ENCODE measurements at places on chromosomes 7 and 10. TPM values are rescaled to one million over a fixed set of nuclear protein-coding genes. Genes with fewer than 3 reads are reported as not detected.

DNA sequence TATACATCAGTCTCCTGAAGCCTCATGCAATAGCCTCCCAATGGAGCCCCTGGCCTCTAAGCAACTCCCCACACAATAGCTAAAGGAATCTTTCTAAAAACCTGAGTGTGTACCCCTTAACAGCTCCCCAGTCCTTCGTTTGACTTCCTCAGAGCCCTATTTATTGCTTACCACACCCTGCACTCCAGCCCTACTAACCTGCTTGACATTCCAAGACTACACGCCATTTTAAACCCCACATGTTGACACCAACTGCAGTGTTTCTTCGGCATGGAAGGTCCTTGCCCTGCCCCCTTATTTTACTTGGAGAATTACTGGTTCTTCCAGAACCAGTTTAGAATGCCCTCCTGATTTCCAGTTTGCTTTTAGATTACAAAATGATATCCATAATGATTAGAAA lies 10.8 kb downstream of the SRPK2 start:
- DNase-seq = no peak

- DNase-seq = peak; percentile 55
Measured at GRCh38 chr7:105014693-105015389, 836 bp downstream of the KMT2E start.

GRCh38 chr7:116726713-116727431 lies 54.9 kb downstream of the MET start:
- DNase-seq = no peak

GRCh38 chr10:30988831-30989435 lies 42.7 kb downstream of the ZNF438 start:
- no peak for DNase-seq

GRCh38 chr10:60944058-60944909 lies at the start of gene RHOBTB1:
Gene RHOBTB1, minus strand, starts transcription at chr10:60944185. Its CDS starts 32,643 bp downstream, at chr10:60911542.
- DNase-seq = peak; percentile 77

DNA sequence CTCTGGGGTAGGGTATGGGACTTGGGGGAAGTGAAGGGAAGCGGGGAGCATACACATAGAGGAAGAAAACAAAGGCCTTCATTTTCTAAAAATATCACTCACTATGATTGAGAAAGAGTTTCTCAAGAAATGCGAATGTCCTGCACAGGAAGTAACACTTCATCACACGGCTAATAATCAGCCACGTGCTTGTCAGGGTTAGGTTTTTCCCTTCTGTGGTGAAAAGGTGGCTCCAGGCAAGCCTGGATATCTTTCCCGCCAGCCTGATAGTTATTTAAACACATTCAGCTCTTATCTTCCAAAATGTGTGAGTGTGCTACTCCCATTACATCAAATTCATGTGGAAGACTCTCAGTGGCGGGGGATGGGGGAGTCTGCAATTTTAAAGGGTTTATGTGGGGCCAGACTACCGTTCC lies 166.4 kb upstream of the ADO start:
- DNase-seq = no peak

DNA sequence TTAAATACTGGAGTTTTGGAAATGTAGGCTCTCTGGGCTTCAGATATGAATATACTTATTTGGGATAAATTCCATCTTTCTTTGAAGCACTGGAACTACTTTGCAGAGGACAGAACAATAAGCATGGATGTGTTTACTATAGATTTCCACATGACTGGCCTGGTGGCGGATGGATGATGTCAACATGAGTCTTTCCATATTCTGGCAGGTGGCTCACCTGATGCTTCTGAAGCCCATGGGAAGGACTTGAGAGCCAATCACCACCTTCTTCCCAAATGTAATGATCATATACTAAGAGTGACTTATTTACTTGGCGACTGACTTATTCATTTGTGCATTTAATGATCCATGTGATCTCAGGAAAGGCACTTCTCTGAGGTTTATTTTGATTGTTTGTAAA lies 110.5 kb downstream of the FANK1 start:
- DNase-seq = no peak

- no peak for DNase-seq
Measured at GRCh38 chr10:420154-421121, 269.0 kb downstream of the DIP2C start.

DNA sequence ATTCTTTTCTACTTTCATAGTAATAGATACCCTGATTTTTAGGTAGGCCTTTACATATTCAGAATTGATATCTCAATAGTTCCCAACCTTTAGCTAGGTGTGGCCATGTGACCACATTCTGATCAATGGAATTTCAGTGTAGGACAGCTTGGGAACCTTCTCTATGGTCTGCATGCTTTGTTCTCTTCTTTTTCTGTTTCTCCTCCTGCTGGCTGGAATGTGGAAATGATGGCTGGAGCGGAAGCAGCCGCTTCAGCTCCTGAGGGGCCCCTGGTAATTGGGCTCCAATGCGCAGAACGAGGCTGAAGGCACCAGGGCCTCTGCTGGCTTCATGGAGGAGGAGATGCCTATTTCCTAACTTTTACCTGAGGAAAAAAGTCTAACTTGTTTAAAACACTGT lies 152.6 kb downstream of the ZMYND11 start:
- DNase-seq = no peak

- DNase-seq = no peak
Measured at GRCh38 chr7:93188870-93189634, 37.2 kb downstream of the HEPACAM2 start.

DNA sequence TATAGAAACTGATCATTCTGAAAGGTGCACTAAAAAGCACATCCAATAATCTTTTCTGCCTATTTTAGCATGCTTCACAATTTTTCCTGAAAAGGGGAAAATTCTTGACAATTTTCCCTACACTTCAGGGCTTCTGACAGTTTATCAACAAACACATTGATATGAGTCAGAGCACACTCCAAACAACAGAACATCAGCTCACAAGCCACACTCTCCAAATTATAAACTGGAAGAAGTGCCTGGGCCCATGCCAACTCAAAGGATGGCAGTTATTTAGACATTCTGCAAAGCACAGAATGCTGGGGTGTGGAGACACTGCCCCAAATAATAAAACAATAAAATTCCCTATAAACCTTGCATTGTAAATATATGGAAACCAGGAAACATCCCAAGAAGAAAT lies 90.8 kb downstream of the ELAPOR2 start:
- no peak for DNase-seq

GRCh38 chr10:58998924-58999713 lies 177.3 kb upstream of the PHYHIPL start:
- DNase-seq = no peak

- no peak for DNase-seq
Measured at GRCh38 chr7:104603957-104604356, 275.6 kb downstream of the LHFPL3 start.

GRCh38 chr10:119967066-119967465 lies 74.5 kb downstream of the SEC23IP start:
- DNase-seq = no peak

- no peak for DNase-seq
Measured at GRCh38 chr7:1678081-1678543, 8.0 kb downstream of the ELFN1 start.

- DNase-seq = no peak
Measured at GRCh38 chr10:80454513-80455460, 677 bp downstream of the TSPAN14 start.

DNA sequence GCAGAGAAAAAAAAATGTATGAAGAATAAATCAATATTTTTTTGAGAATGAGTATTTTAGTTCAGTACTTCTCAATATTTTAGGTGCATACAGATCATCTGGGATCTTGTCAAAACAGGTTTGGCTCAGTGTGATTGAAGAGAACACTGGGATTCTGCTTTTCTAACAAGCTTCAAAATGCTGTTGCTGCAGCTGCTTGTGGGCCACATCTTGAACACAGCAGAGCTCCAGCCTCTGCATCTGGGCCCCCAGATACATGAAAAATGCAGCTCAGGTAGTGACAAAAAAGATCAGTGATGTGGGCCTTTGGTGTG lies 1177.1 kb upstream of the C7orf33 start:
- DNase-seq = no peak

GRCh38 chr7:126569402-126569801 lies 683.3 kb downstream of the GRM8 start:
- no peak for DNase-seq

DNA sequence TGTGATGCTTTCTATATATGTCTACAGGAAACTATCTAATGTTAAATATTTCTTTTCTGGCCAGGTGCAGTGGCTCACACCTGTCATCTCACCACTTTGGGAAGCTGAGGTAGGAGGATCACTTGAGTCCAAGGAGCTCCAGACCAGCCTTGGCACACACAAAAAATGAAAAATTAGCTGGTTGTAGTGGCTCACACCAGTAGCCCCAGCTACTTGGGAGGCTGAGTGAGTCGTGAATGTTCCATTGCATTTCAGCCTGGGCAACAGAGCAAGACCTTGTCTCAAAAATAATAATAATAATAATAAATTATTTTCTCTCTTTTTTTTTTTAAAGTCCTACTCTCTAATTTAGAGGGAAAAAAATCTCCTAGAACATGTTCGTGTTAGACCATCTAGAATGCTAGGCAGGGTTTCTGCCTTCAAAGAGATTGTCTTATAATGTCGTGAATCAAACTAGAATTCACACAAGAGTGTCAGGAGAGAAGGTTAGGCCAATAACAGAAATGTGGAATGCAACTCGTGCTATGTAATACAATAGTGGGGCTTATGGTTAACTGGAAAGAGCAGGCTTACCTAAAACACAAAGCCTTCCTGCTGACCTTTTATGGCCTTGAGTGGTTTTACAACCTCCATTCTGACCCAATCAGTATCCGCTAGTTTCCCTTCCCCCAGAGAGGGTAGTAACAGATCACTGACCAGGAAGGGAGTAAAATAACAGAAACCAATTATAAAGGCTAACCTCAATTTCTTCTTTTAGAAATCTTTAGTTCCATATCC lies 46.3 kb downstream of the MYOF start:
- no peak for DNase-seq

GRCh38 chr7:1942243-1942940 lies 272.3 kb downstream of the ELFN1 start:
- no peak for DNase-seq

- no peak for DNase-seq
Measured at GRCh38 chr10:61981460-61981859, 80.0 kb downstream of the ARID5B start.

GRCh38 chr7:9149499-9150082 lies 716.2 kb downstream of the NXPH1 start:
- no peak for DNase-seq

DNA sequence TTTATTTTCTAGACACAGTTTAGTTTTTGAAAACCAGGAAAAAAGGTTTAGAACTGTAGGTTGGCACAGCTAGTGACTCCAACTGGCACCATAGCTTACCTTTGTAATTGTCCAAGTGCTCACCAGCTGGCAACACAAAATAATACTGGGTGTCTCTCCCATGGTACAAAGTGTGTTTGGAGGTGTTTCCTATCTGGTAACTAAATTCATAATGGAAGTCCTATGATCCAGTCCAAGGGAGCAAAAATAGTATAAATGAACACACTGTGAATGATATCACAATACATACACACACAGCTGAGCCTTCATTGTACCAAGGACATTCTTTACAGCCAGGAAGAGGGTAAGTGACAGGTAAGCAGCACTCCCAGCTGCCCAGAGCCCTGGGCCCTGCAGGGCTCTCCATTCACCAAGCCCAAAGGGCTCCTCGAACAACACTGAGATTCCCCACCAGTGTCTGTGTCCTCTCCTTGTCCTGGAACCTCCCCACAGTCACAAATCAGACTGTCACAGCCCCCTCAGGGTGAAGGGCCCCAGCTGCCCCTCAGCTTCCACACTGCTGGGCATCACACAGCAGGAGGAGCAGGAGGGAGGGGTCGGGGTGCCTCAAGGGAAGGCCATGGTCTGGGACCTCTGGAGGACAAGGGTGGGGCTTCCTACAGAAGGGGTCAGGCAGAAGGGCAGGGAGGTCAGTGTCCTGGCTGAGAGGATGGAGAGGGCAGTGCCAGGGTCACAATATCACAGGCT lies 72.1 kb downstream of the PKD1L1 start:
- peak; percentile 26 for DNase-seq

DNA sequence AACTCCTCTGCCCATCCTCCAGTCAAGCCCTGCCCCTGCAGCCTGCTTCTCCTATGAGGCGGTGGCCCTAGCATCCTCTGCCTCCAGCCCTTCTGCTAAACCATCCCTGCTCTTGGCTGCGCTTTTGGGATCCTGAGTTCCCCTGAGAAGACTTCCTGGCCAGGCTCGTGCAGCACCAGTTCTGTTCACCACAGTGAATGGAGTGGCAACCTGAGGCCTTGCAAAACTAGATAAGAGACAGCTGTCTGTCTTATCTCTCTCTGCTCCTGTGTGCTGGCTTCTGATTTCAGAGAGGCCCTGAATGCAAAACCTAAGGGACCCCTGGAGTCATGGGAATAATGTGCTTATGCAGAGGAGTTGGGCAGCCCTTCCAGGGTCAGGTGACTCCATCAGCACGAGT lies 119.2 kb downstream of the TMEM178B start:
- no peak for DNase-seq

DNA sequence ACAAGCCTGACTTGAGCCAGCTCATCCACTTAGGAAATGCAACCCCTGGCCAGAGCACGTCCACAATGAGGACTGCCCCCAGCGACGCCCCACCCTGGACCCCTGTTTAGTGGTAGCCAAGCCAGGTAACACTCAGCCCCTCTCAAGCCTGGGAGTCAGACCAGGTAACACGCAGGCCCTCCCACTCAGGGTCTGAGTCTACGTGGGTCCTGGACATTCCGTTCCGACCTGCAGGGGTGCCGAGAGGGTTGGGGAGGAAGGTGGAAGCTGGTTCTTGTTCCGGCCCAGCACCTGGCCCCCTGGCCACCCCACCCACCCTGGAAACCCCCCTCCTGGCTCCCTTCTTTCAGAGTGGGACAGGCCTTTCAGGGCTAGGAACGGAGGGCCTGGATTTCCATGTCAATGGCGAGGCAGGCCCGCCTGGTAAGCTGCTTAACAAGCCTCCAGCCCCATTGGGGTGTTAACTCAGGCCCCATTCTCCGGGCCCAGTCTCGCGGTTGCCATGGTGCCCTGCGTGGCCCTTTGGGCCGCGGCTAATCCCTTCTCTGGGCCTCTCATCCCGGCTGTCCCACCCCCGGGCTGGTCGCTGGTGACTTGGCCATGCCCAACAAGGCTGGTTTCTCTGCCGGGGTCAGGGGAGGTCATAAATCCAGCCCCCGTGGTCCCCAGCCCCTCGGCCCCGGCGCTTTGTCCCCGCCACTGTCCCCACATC lies 19.7 kb upstream of the LFNG start:
- peak; percentile 69 for DNase-seq

- DNase-seq = no peak
Measured at GRCh38 chr10:129035052-129035827, 431.8 kb upstream of the MGMT start.

PNPLA8 gene
- total RNA-seq = 11.2 TPM

CHCHD1 gene
- total RNA-seq = 44.9 TPM

SPDYE11 gene
- not detected for total RNA-seq

SEMA3D gene
- total RNA-seq = 3.5 TPM

PKD2L1 gene
- 0.20 TPM for total RNA-seq

SAMD9L gene
- total RNA-seq = not detected

PRSS1 gene
- total RNA-seq = not detected

FAM25C gene
- not detected for total RNA-seq

RFC2 gene
- total RNA-seq = 90.5 TPM

LRRC4 gene
- total RNA-seq = 13.4 TPM

PRKCQ gene
- 21.4 TPM for total RNA-seq

ARHGAP22 gene
- total RNA-seq = 11.2 TPM
